ENCODE measurements at places on chromosomes 3 and 15.

GRCh38 chr3:191236646-191237045 is 37.6 kb downstream of the OSTN start:
- DNase-seq: no peak

DNA sequence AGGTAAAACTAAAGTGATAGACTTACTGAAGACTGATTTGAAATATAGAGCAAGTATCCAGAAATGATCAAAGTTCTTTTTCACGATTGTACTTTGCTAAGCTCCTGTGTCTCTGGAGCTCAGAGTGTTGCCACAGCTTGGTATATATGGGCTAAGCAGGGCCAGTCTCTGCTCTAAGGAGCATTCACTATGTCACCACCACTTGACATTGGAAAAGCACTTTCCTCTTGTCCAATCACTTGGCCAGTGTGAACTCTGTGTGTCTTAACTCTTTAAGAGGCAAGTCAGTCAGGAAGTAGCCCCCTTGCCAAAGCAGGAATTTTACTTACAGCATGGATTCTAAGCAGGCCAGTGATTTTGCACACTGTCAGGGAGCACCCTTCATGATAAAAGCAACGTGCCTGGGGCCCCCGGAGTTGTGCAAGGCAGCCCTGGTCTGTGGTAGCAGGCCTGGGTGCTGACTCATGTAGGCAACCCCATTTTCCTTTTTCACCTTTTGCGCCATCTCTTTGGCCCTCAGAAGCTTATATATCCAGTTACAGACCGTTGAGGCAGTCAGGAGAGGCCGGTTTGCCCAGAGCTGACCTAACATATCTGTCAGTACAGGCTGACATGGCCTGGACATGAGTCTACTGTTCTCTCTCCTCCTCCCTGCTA is 73.0 kb downstream of the HCN4 start:
- DNase-seq: no peak

- DNase-seq: no peak
Measured at GRCh38 chr3:69236812-69237707, 114.7 kb upstream of the LMOD3 start.

GRCh38 chr3:52290596-52291507 is 3.2 kb downstream of the GLYCTK start:
- DNase-seq: no peak

Data from T1000 (cell line).